ENCODE measurements at places on chromosomes 4 and X.

- DNase-seq = no peak
Measured at GRCh38 chrX:13816643-13817627, at the start of gene GPM6B. Gene GPM6B, minus strand, starts transcription at chrX:13817093. Its CDS starts 189 bp downstream, at chrX:13816904.

DNA sequence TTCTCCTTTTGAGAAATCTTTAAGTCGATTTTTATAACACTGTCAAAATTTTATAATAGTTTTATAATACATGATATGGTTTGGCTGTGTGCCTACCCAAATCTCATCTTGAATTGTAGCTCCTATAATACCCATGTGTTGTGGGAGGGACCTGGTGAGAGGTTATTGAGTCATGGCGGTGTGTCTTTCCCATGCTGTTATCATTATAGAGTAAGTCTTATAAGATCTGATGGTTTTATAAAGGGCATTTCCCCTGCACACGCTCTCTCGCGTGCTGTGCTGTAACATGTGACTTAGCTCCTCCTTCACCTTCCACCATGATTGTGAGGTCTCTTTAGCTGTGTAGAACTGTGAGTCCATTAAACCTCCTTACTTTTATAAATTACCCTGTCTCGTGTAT is 364.0 kb upstream of the SPANXN4 start:
- no peak for DNase-seq

DNA sequence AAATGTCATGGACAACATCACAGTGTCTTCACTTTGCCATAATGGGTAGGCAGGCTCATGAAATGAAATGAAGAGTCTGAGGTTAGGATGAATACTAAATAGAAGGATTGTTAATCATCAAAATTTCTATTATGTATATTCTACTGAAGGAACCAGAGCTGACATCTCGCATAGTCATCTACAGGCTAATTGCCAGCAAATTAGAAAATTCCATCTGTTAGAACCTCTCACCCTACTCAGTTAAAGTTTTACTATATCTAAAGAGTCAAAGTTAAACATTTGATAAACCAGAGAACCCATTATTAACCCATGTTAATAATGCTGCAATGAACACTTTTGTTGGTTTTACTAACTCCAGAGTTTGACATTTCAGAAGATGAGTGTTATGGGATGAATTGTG is 114.6 kb downstream of the ARHGAP6 start:
- DNase-seq = no peak

DNA sequence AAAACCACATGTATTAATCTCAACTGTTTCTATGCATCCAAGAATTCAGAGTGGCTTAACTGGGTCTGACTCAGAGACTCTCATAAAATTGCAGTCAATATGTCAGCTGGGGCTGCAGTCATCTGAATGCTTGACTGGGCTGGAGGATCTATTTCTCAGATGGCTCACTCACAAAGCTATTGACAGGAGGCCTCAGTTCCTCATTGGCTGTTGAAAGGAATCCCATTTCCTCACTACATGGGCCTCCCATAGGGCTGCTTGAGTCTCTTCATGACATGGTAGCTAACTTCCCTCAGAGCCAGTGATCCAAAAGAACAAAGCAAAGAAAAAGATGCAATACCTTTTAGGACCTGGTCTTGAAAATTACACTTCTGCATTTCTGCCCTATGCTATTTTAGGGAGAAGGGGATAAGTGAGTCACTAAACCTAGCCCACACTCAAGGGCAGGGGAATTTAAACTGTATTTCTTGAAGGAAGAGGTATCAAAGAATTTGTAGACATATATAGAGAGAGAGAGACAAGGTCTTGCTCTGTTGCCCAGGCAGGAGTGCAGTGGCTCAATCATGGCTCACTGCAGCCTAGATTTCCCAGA is 9.8 kb downstream of the SCFD2 start:
- DNase-seq = no peak

DNA sequence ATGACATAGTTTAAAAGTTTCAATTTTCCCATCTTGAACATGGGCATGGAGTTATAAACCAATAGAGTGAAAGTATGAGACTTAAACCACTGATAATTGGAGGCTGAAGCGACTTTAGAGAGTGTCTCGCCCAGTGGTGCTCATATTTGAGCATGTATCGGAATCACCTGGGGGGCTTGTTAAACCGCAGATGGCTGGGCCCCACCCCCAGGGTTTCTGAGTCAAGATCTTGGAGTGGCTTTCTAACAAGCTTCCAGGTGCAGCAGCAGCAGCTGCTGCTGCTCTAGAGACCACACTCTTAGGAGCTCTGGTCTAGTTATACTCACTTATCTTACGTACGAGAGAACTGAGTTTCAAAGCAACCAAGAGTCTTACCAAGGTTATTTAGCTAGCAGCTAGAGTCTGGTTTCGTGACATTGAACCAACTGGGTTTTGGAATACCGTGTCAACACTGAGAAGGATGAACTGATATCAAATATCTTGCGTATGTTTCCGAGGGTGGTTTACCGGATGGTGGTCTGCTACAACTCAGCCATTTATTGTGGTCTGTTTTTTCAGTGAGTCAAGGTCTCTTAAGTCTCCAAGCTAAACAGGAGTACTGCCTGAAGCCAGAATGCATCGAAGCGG is 5.9 kb downstream of the PHEX start:
- DNase-seq = no peak

GRCh38 chr4:148089624-148090023 is 352.6 kb downstream of the NR3C2 start:
- no peak for DNase-seq

DNA sequence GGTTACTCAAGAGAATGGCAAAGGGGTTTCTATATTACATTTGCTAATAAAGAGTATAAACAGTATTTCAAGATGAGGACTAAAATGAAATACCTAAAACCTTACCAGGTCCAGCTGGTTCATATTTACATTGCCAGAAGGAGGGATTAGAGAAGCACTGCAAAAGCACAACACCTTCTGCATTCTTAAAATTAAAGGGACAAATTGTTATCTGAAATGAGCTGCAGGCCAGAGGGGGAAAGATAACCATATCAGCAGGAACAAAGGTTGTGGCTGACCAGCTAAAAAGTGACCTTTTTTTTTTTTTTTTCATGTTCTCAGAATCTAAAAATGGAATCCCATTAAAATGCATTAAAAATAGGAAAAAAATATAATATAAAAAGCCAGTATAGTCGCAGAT is 39.7 kb downstream of the AFF2 start:
- no peak for DNase-seq
